ENCODE measurements at places on chromosomes 3 and 15. TPM values are rescaled to one million over a fixed set of nuclear protein-coding genes. Genes with fewer than 3 reads are reported as not detected.

The GOLGA6L7 gene
- not detected for total RNA-seq

The ERC2 gene
- not detected for total RNA-seq

The ST8SIA2 gene
- total RNA-seq = not detected

The USP4 gene
- total RNA-seq = 78.0 TPM

The LPP gene
- 35.2 TPM for total RNA-seq

The MYO5C gene
- total RNA-seq = 0.31 TPM

The TRH gene
- total RNA-seq = not detected

The B3GNT5 gene
- 1.2 TPM for total RNA-seq

The NFKBIZ gene
- 477 TPM for total RNA-seq

The NR1I2 gene
- 0.19 TPM for total RNA-seq

The RLBP1 gene
- not detected for total RNA-seq

The OR5H6 gene
- not detected for total RNA-seq

The CEP19 gene
- total RNA-seq = 0.41 TPM

The CPNE4 gene
- not detected for total RNA-seq

All from CD8-positive, alpha-beta T cell (primary cell).